ENCODE measurements at places on chromosomes 7 and 10.

DNA sequence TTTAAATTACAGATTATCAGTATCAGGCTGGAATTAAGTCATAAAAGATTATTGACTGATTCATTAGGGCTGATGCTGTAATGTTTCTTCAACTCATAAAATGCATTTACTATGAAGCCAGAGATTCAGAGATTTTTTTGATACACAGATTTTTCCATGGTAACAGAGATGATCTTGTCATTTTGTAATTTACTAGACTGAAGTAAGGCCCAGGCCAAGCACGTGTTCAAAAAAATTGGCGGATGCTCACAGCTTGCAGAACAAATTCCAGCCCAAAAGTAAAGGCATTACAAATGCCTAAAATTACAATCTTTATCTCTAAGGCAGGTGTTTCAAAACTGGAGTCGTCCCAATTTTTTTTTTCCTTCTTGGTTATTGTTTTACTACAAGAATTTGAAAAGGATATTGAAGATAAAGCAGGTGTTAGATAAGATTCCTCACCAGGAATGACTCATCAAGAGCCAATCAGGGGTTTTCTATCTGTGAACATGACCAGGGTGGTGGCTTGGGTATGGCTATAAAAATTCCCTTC, 78.4 kb upstream of the MEOX2 start:
- no peak for DNase-seq

DNA sequence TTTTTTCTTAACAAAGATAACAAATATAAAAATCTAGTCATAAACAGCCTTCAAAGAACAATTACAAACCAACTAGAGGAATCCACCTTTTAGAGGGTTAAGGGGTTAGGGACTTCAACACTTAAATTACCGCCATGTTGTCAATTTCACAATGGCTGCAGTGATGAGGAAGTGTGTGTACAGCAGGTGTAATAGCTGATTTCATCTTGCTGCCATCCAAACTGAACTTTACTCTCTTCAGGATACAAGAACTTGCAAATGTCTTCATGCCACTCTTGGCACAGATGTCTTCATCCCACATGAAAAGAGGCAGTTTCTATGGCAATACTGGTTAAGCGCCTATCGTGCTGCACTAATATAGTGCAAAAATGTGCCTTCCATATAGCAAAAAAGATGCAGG, 401.0 kb downstream of the PHF14 start:
- DNase-seq, result no peak

- DNase-seq, result no peak
Observed at GRCh38 chr7:79722217-79722616, 268.8 kb upstream of the MAGI2 start.

- no peak for DNase-seq
Observed at GRCh38 chr10:1571587-1572237, 165.6 kb downstream of the ADARB2 start.

DNA sequence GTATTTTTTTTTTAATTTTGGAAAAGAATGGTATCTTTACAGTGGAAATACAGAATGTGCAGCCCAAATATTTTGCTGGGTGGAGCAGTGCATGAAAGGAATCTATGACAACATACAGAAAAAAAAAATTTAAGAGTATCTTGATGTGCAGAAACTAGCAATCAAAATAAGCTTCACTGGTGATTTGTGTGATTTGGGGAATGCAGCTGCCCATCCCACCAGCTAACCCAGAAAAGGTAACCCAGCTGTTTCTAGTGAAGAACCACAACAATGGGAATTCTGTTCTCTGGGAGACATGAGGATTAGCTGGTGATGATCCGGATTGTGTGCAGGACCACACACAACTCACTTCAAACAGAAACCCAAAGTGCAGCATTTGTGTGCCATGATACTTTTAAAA, 375.5 kb downstream of the SEMA3D start:
- DNase-seq, result no peak

- DNase-seq, result no peak
Observed at GRCh38 chr10:4763513-4763912, 62.5 kb upstream of the AKR1E2 start.
